Renal cortex interstitium (tissue), 15 donors: ENCODE measurements at places on chromosomes 5 and 9.
A peak's percentile ranks its signal among the peaks of the same experiment; 100 is the strongest.

GRCh38 chr5:175685701-175686350, 28.0 kb downstream of the HRH2 start:
- DNase-seq, result no peak

DNA sequence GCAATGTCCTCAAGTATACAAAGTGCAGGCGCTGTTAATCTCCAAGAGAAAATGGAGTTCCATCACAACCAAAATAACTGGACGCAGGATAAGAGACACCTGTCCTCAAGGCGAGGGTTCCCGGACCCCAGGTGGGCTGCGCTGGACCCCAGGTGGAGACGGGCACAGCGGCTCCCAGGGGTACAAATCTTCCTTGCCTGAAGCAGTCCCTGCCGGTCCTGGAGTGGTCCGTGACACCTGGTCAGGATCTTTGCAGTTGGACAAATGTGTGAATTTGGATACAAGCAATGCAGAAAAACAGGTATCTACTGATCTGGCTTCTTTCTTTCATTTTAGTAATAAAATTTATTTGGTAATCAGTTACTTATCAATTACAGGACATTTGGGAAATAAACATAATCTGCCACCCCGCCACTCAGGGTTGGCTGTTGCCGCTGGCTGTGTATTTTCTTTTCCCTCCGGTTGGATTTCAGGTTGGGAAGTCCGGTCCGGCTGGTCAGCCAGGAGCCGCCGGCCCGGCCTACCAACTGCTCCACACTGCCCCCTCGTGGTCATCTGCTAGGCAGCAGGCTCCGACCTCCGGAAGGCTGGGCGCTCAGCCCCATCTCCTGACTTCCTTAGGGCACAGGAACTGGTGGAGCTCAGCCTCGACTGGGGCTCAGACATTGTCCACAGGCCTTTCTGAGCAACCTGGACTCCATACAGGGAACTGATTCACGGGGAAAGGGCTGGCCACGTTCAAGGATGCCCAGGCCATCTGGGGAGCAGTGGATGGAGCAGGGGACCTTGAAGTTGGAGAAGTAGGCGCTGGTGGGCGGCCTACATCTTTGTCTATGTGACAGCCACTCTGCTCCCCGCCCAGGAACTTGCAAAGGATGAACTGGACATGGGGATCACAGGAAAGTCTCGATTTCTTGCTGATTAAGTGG, 43.4 kb downstream of the NXNL2 start:
- peak; percentile 59 for DNase-seq

DNA sequence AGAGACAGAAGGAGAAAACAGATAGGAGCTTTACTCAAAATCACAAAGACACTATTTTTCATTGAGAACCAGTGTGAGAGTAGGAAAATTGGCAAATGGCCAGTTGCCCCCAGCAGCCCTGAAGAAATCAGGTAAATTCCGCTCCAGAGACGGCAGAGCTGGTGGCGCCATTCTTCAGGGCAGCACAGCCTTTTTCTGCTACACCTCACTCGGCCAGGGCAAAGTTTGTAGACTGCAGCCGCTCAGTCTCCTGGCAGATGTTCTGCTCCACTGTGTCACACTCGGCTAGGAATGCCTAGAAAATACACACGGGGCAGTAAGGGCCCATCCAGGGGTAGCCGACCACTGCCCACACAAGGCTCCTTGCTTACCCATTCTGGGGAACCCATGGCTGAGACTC, 9.5 kb downstream of the BAG1 start:
- no peak for DNase-seq

GRCh38 chr9:20319641-20320337, 302.5 kb downstream of the MLLT3 start:
- DNase-seq, result no peak

DNA sequence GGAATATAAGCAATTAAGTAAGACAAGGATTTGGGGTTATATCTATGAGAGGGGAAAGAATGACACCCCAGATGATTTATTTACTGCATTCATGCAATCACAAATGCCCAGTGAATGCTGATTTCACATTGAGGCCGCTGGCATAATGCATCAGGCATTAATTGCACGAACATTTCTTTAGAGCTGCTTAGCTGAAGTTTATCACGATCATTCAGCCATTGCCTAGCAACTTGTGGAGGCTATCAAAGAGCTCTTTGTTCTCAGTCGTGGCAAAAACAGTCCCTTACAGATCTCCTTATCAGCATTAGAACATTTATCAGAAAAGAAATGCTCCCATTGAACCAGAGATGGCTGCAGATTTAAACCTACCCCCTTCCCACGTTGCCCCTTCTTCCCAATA, 88.7 kb upstream of the PRRC1 start:
- DNase-seq, result no peak

GRCh38 chr9:70478963-70479641, 64.6 kb upstream of the KLF9 start:
- DNase-seq, result no peak

- DNase-seq, result no peak
Observed at GRCh38 chr9:132162764-132163456, 1.1 kb downstream of the NTNG2 start.

GRCh38 chr5:179240561-179240960, 104.7 kb downstream of the ADAMTS2 start:
- no peak for DNase-seq

DNA sequence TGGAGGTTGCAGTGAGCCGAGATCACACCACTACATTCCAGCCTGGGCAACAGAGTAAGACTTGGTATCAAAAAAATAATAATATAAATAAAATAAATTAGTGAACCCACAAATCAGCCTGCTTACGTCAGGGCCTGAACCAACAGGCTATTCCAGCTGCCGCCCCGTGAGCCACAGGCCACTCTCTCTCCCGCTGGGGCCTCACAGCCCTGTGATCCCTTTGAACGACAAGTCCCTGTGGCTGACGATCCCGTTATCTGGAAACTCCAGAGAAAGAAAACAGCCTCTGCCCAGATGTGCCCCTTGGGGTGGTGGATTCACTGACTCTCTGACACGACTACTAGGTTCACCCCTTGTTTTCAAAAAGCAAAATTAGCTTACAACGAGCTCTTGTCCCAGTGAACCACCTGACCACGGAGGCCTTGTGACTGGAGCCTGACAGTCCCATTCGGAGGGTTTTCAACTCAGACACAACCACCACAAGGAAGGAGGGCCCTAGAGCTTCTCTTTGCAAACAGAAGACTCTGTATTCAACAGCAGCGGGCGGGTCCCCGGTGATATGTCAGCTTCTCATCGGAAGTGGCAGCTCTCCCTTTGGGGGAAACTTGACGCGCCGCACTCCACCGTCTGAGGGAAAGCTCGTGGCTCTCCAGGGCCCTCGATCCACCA, 4.4 kb upstream of the DIPK1B start:
- DNase-seq, result no peak

DNA sequence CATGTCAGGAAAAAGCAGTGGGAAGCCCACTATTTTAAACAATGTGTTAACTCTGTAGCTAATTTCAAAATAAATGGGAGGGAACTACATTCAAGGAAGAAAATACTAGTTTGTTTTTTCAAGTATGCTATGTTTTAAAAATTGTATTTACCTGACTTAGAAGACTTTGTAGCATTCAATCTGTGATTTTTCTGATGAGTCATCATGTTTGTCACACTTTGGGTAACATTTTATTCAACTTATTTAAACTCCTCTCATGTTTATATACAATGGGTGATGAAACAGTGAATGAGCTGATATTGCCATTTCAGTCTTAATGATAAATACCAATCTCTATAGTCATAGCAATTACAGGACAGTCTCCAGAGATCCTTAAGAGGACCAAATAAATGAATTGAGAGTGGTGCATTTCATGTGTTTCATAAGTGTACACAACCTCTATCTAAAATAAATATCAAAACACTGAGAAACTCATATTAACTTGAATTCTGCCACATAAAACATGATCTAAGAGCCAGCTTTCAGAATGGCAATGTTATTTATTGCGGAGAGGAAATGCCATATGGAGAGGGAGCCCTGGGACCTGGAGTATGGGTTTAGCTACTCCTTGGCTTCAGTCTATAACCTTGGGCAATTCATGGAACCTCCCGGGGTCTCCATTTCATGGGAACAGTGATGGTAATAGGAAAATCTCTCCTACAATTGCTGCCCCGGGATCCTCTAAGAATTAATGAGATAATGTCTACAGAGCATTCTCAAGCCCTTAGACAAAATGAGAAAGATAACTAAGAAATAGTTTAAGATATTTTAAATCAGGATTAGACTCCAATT, 913.9 kb downstream of the TLE4 start:
- no peak for DNase-seq

GRCh38 chr9:130820135-130820738, 14.8 kb upstream of the ABL1 start:
- DNase-seq, result no peak

- DNase-seq, result no peak
Observed at GRCh38 chr5:170390472-170390871, 1.3 kb upstream of the KCNMB1 start.

GRCh38 chr5:10364186-10364689, 10.7 kb downstream of the MARCHF6 start:
- DNase-seq, result no peak

DNA sequence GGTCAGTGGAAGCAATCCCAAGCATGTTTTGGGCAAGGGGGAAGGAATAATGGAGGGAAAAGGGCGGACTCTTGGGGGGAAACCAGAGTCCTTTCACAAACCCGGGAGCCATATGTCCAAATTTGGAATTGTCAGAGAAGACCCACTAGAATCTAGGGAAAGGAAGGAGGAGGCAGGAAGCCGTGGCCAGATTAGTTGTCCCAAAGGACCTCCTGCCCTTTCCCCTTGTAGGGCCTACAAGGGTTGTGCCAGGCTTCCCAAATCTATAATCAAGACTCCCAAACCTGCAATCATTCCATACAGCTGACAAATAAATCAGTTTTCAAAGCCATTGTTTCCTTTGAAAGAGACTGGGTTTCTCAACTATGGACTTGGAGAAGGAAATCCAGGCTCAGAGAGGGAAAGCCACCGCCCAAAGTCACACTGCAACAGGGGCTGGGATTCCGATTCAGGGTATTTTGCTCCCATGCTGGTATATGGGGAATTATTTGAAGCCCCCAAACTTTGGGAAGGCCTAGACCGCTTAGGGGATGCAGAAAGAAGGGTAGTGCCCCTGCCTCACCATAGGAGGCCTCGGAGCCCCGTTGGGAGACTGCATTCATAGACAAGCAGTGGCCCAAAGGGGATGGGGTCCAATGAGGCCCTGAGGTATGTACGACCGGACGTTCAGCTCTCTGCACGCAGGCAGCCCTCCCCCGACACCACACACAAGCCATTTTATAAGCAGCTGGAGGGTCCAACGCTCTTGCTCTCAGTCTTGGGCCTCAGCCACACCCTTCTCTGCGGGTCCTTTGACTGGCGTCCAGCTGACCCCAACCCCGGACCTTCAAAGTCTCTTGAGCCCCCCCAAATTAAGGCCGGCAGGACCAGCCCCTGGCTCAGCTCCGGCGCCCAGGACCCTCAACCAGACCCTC, 815 bp downstream of the ANXA6 start:
- DNase-seq, result no peak

DNA sequence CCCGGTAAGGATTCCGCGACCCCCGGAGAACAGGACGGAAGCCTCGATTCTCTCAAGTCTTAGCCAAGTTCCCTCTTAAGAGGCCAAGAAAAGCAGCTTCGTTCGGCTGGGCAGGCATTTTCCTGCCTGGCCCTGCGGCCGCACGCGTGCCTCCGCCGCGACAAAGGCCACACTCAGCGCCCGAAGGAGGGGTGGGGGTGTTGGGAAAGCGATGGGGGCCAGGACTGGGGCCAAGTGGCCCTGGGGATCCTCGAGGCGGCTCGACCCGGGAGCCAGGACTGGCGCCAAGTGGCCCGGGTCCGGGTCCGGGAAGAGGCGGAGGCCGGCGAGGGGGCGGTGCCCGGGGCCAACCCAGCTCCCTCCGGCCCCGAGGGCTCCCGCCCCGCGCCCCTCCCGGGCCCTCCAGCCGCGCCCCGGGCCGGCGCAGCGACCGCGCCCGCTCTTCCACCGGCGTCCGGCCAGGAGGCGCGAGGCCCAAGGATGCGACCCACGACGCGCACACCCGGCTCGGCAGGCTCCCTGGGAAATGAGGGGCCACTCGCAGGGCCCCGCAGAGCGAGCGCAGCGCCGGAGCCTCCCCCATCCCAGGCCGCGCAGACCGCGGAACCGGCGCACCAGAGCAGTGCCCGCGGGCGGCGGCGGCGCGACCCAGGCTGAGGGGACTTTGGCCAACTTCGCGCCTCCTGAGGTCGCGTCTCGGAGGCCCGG, 756 bp downstream of the VAV2 start:
- no peak for DNase-seq

DNA sequence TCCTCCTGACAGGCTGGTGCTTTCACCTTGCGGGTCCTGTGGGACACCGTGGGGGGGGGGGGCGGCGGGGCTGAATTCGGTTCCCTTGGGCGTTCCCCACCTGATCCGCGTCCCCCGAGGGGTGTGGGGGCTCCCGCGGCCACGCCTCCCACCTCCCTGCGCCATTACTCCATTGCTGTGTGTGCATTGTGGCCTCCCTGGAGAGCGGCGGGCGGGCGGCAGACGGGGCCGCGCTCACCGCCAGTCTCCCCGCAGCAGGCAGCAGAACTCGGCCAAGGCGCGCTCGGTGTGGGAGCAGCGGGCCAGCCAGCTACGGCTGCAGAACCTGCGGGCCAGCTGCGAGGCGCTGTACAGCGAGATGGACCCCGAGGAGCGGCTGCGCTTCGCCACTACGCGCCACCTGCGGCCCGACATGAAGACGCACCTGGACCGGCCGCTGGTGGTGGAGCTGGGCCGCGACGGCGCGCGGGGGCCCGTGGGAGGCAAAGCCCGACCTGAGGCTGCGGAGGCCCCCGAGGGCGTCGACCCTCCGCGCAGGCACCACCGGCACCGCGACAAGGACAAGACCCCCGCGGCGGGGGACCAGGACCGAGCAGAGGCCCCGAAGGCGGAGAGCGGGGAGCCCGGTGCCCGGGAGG, 145.3 kb downstream of the CACNA1B start:
- DNase-seq, result no peak

DNA sequence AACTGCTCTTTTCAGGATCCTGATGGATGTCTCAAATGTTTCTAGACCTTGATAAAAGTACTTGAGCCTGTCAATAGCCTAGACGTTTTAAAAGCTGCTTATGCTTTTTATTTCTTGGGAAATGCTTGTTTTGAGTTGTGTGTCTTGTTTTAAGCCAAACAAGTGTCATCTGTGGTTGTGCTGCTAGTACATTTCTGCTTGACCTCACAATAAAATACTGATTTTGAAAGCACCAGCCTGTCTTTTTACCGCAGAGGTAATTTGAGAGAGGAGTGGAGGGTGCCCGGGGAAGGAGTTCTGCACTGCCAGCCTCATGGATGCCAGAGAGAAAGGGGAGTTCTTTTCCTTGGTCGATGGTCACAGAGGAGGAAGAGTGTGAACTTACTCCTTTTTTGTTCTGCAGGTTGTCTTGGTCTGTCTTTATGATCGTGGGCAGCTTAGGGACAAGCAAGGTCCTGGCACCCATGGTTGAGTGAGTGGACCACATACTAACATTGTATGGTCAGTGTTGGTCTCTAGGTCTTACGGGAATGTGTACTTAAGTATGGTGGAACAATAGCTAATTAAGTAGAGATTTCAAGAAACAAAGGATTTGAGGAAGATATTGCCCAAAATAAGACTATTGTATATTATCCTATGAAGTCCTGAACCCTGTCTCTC, 61.0 kb downstream of the TRIO start:
- DNase-seq, result no peak
